Activated CD4-positive, alpha-beta T cell treated with anti-CD3 and anti-CD28 coated beads, Interleukin-2, Interleukin-4, amounts not matched to agents 100 ng/mL and 50 ng/mL, durations not matched to agents 16 hours and 8 hours (primary cell): ENCODE measurements at places on chromosomes 3 and 15.

GRCh38 chr3:180048103-180048502, 11.4 kb upstream of the PEX5L start:
- DNase-seq: no peak

DNA sequence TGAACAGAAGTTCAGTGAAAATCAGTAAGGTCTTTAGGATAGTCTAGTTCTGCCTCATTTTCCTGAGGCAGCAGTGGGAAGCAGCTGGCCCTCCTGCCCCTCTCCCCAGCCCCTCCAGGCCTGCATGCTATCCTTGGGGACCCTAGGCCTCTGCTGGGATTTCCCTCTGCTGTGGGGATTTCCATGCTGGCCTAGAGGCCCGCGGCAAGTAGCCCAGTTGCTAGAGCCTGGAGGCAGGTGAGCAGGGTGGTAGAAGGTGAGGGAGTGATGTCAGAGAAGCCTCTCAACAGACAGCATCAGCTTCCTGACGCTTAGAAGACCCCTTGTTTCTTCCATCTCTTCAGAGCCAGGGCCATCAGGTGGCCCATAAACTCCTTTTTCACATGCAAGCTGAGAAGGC, 305.8 kb upstream of the THBS1 start:
- no peak for DNase-seq

- no peak for DNase-seq
Measured at GRCh38 chr3:52986049-52986448, 59.8 kb downstream of the SFMBT1 start.

DNA sequence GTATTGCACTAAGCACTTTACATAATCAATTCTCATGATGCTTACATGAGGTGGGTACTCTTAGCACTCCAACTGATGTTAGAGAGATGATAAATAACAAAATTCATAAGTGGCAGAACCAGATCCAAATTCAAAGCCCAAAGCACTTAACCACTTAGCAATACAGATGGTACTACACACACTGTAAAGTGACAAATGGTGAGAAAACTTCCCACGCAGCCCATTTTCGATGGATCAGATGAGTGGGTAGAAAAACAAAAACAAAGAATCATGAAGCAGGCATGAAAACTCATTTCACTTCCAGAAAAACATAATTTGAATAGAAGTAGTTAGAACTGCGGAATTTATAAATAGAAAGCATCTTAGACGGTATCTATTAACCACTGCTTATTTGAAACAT, 66.2 kb downstream of the FRMD4B start:
- DNase-seq: no peak

DNA sequence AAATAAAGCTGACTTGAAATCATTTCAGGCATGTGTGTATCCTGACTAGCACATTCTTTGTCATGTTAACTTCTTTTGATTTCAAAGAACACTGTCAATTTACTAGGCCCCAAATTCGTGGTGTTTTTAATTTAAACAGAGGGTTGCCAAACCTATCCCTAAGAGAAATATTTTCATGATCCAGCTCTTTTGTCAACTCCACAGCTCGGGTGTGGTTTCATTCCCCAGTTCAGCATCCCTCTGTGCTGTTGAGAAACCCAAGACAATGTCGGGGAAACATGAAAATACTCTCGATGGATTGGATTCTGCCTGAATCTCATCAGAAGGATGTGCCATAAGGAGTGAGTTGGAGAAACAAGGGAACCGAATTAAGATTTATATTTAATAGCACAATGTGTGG, 84.4 kb upstream of the PHLDB2 start:
- no peak for DNase-seq

- no peak for DNase-seq
Measured at GRCh38 chr3:66488492-66488891, 12.3 kb downstream of the LRIG1 start.

- DNase-seq: peak; percentile 35
Measured at GRCh38 chr3:112605285-112605684, 35.7 kb downstream of the CCDC80 start.

DNA sequence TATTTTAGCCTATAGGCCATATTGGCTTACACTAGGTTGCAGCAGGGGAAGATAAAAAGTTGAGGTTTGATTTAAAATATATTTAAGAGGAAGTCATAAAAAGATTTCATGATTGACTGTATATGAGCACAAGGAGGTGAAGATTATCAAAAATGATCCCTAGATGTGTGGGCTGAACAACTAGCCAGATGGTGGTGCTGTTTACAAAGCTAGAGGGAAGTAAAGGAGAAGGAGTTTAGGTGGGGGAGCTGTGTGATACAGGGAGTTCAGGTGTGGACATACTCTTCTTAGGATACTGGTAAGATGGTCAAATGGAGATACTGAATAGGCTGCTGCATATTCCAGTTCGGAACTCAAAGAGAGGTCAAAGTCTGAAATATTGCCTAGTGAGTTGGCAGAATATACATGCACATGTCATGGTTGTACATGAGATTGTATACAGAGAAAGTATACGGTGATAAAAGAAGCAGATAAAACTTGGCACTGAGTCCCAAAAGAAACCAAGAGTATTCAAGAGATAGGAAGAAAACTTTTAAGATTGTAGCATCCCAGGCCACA, 727.8 kb downstream of the NLGN1 start:
- no peak for DNase-seq

DNA sequence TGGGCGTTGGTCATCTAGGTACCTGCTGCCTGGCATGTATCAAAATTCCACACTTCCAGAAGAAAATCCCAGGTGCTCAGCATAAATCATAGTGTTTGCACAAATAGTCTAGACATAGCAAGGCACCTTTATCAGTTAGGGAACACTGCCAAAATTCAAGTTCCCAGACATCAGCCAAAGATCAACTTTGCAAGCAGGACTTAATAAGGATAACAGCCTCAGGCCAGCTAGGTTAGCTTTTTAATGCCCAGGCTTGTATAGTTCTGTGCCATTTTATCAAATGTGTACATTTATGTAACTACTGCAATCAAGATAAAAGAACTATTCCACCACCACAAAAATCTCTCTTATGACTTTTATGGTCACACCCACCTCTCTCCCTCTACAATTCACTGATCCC, 30.7 kb downstream of the DZIP3 start:
- DNase-seq: no peak

DNA sequence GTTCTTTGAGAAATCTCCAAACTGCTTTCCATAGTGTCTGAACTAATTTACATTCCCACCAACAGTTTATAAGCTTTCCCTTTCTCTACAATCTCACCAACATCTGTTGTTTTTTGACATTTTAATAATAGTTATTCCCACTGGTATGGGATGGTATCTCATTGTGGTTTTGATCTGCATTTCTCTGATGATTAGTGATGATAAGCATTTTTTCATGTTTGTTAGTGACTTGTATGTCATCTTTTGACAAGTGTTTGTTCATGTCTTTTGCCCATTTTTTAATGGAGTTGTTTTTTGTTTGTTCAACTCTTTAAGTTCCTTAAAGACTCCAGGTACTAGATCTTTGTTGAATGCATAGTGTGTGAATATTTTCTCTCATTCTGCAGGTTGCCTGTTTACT, 116.6 kb upstream of the TSC22D2 start:
- DNase-seq: no peak

GRCh38 chr3:35291471-35292236, 347.7 kb upstream of the ARPP21 start:
- DNase-seq: no peak

GRCh38 chr3:71006810-71007785, 576.4 kb downstream of the FOXP1 start:
- peak; percentile 53 for DNase-seq

GRCh38 chr3:5321666-5322340, 134.3 kb downstream of the EDEM1 start:
- DNase-seq: no peak

- DNase-seq: no peak
Measured at GRCh38 chr15:89980896-89981295, 20.2 kb upstream of the ZNF710 start.

DNA sequence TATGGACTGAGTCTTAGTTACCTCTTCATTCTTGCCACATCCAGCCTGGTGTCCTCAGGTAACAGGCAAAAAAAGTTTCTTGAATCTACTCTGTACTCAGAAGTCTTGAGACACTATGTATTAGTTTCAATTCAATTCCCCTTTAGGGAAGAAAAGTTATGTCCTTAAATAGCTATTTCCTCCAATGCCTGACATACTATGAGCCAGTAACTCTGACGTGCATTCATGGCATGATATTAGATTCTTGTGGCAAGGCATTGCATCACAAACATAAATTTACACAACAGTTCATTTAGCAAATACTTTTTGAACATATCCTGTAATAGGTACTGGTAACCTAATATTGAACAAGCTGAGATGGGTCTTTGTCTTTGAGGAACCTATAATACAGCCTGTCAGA, 109.3 kb upstream of the FOXB1 start:
- DNase-seq: no peak

DNA sequence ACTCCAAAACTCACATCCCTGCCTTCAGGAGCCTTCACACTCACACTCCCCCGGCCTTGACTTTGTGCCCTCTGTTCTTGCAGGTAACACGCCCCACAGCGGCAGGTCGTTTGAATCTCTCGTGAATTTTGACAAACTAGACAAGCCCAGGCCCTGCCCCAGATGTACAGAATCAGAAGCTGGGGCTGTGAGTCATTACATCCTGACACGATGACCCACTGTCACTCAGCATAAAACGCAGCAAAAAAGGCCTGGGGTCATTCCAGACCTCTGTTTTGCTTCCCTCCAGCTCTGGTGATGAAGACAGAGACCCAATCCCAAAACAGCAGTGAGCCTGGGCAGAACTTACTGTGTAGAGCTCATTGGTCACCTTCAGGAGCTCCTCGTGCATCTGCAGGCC, 116.4 kb upstream of the RAD18 start:
- no peak for DNase-seq
